ENCODE measurements at places on chromosomes 11 and 22.

DNA sequence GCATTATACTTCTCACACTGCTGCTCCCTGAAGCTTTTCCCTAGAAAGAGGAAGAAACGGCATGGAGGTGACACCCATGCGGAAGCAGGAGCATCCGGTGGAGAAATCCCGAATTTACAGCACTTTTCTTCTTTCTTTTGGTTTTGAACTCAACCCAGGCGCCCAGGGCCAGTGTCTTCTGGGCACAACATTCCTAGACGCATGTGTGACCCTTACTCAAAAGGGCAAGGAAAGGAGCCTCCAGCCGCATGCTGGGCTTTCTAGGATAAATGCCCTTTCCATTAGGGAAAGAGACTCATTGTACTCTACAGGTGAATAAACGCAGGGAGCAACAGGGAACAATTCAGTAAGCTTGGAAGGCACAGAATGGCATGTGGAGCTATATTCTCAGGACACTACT is 19.5 kb downstream of the ADAMTS8 start:
- DNase-seq, result no peak

DNA sequence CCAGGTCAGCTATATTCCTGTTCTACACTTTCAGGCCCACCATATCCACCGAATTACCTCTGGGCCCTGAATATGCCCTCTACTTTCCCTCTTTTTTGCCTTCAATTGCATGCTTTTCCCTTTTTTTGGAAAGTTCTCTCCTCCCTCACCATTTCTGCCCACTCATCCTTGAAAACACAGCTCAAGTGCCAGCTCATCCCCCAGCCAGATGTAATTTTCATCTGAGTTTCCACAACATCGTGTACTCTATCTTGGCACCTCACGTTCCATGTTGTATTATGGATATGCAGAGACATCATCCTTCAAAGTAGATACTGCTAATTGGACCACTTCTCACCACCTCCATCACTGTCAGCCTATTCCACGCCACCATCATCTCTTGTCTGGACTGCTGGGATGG is 129.8 kb upstream of the HSD17B12 start:
- DNase-seq, result no peak

DNA sequence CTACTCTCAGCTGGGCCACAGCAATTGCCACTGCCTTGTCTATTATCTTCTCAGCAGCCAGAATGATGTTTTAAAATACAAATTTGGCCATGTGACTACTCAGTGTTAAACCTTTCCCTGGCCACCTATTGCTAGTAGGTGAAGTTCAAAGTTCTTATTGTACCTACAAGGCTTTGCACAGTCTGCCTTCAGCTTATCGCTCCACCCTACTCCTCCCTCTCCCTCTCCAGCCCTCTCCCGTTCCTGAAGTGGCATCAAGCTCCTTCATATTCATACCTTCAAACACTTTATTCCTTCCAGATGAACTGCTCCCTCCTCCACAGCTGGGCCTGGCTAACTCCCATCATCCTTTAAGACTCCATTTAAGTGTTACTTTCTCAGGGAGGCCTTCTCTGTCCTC is 37.3 kb downstream of the OR10A6 start:
- DNase-seq, result no peak

DNA sequence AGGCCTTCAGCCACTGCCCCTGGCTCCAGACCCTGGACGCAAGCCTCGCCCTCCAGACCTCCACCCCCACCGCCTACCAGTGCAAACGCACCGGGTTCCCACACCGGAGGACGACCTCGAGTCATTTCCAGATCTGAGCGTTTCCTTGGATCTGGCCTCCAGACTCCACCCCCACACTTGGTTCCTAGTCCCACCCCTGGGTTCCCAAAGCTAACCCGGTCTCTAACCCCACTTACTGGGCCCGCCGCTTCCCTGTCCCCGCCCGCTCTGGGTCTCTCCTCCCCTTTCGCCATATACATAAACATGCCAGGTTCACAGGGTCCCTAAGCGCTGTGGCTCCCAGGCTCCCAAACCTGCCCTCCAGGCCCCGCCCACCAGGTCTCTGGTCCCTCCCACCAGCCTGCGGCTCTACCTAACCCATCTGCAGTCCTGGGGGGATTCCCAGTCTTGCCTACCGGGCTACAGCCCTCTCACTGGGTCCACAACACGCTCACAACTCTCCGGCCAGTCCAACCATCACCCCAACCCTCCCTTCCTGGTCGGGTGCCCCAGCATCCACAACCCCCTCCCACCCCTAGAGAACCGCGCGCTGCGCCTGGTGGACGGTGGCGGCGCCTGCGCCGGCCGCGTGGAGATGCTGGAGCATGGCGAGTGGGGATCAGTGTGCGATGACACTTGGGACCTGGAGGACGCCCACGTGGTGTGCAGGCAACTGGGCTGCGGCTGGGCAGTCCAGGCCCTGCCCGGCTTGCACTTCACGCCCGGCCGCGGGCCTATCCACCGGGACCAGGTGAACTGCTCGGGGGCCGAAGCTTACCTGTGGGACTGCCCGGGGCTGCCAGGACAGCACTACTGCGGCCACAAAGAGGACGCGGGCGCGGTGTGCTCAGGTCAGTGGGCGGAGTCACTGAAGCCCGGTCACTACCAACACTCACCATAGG is 36.7 kb downstream of the CD6 start:
- DNase-seq, result no peak

DNA sequence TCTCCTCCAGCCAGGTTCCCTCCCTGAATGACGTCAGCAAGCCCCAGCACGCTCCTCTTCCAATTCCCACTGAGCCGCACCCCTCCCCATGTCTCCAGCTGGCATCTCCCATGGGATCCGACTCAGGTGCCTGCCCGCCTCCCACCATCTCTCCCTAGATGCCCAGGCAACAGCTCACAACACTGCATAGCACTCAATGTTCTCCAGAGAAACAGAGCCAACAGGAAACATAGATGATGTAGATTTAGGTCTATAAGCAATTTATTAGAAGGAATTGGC is 532.3 kb downstream of the BRD1 start:
- no peak for DNase-seq

DNA sequence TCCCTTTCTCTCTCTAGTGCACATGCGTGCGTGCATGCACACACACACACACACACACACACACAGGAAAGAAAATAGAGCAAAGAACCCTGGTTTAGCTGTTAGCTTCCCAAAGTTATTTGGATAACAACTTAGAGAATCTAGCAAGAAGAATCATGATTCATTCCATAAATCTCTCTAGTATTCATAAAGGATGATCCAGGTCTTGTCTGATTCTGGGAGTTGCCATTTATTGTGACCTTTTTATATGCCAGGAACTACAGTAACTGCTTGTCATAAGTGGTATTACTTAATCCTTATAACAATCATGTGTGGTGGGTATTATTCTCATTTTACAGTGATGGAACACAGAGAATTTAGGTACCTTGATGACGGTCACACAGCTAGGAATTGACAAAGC is 141.5 kb upstream of the MTMR2 start:
- no peak for DNase-seq

GRCh38 chr22:44482776-44483175 is 15.3 kb downstream of the RTL6 start:
- no peak for DNase-seq

- DNase-seq, result no peak
These were observed 114.8 kb downstream of the TRIM29 start for GRCh38 chr11:120023120-120023519.

DNA sequence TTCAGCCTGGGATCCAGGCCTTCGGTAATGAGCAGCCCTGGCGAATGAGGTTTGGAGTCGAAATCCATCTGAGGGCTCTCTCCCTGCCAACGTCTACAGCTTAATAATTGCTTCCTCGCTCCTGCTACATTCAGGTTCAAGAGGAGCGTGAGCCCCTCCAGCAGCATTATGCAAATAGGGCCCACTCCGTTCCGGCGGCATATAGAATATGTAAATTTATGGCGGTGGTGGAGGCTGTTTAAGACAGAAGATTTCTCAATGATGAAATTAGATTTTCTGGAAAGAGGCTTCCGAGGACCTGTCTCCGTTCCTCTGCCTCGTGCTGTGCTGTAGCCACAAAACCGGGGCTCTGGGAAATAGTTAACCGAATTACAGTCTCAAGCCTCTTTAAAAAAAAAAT is 402.8 kb downstream of the MIAT start:
- no peak for DNase-seq

- DNase-seq, result no peak
These were observed 1.4 kb upstream of the DHCR7 start for GRCh38 chr11:71449596-71449995.

Data from HEK293T (cell line).